ENCODE measurements at places on chromosomes 1 and 21.
A peak's percentile ranks its signal among the peaks of the same experiment; 100 is the strongest.

DNA sequence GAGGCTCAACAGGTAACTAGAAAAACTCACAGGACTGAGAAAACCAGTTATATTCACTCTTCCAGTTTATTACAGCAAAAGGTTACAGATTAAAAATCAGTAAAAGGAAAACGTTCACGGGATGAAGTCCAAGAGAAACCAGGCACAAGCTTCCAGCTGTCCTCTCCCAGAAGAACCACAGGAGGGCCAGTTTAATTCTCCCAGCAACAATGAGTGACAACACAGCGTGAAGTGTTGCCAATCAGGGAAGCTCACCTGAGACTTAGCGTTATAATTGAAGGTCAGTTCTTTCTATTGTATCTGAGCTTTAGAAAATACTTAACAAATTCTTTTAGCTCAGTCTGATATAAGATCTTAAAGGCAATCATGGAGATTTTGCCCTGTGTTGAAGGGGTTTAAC, 65.2 kb upstream of the TNR start:
- DNase-seq, result no peak

DNA sequence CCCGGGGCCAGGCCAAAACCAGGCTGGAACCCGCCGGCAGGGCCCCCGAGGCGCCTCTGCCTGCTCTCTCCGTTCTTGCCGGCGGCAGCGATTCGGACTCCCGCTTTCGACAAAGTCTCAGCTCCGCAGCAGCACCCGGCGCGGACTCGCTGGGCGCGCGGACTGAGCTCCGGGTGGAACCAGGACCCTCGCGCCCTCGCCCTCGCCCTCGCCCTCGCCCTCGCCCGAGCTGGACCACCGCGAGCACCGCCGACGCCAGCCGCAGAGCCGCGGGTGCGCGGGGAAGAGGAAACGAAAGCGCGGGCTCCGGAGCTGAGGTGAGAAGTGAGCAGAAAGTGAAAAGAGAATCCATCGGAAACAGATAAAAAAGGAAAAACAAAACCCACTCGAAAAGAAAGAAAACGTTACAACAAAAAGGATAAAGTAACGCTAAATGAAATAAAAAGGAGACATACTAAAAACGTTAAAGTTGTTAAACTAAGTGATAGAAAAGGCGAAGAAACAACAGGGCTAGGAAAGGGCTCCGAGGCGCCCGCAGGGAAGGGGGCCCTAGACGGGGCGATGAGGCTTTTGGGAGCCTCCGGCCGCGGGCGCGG, 64.9 kb downstream of the MEF2D start:
- DNase-seq, result no peak

GRCh38 chr21:45543371-45543709, 1.1 kb upstream of the SLC19A1 start:
- no peak for DNase-seq

GRCh38 chr1:207952617-207953542, 42.0 kb upstream of the CD34 start:
- no peak for DNase-seq

- peak; percentile 32 for DNase-seq
Observed at GRCh38 chr1:30191154-30191702, 532.2 kb downstream of the MATN1 start.

DNA sequence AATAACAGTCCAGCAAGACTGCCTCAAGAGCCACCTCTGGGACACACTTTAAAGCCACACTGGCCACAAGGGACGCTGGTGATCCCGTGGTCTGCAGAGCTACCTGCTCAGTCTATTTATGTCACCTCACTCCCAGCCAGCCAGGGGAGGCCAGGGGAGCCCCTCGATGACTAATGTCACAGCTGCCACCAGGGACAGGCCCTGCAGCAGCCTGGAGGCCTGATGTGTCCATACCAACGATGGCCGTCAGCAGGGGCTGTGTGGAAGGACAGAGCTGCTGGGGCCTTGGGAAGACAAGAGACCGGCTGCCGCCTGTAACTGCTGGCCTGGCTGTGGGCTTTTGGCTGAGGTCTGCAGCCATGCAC, 71.0 kb downstream of the SIK1 start:
- no peak for DNase-seq

DNA sequence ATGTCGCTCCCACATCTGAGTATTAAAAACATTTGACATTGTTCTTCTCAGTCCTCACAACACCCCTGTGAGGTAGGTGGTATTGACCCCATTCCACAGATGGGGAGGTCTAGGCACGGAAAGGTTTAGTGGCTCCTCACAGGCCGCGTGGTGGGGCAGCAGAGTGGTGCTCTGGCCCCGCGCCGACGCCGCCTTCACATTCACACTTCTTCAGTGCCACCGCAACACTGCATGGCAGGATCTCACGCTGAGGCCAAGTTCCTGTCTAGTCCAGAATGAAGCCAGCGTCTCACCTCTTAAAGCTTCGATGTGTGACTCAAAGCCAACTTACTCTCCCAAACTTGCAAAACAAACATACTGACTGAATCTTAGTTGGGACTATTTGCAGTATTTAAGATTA, 12.1 kb downstream of the ICMT start:
- no peak for DNase-seq

All from GM04503 (cell line).